ENCODE measurements at places on chromosomes 13 and 19.
A peak's percentile ranks its signal among the peaks of the same experiment; 100 is the strongest.

DNA sequence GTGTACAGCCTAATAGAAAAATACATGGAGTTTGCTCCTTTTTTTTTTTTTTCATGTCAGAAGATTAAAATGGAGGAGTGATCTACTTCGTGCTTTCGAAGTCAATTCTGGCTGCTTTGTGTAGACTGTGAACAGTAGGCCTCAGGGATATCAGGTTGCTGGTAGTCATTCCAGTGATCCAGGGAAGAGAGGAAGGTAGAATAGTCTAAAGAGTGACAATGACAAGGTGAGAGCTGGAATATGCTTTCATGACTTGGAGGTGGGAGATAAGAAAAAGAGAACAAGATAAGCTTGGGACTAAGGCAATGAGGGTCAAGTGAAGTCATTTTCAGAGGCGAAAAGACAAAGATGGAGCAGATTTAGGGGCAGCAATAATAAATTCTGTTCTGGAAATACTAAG is 111.3 kb upstream of the MIR17HG start:
- no peak for DNase-seq

- peak; percentile 67 for DNase-seq
Measured at GRCh38 chr13:111508902-111509509, 188.6 kb downstream of the TEX29 start.

GRCh38 chr19:39670998-39671397 is 15.3 kb downstream of the LGALS16 start:
- DNase-seq: no peak

GRCh38 chr13:75302071-75302698 is 179.8 kb downstream of the TBC1D4 start:
- no peak for DNase-seq

GRCh38 chr19:15109768-15110417 is 2.7 kb downstream of the SYDE1 start:
- DNase-seq: no peak

DNA sequence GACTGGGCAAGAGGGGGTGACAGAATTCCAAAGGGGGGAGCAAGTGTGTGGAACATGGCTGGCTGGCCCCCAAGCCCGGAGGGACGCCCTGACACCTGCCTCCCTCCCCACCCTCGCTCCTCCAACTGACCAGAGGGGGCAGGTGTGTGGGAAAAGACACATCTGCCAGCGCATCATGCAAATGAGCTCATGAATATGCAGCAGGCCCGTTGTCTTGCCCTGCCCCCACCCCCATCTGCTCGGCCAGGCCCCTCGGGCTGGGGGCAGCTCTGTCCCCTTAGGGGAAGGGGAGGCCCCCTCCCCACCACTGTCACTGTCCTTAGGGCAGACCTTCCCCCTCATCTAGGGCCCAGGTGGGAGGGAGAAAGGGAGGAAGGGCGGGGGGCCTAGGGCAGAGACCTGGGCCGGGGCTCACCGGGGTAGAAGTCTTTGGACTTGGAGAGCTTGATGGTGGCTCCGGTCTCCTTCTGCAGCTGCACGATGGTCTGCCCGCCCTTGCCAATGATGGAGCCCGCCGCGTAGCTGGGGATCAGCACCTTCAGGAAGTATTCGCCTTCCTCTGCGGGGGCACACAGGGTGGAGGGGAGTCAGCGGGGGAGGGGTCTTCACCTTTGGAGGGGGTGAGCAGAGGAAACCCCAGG is 12.9 kb downstream of the NOVA2 start:
- DNase-seq: no peak

GRCh38 chr19:47230054-47230920 is 712 bp downstream of the BBC3 start:
- DNase-seq: no peak

- peak; percentile 3 for DNase-seq
Measured at GRCh38 chr13:39186205-39186875, 148.1 kb downstream of the NHLRC3 start.

- no peak for DNase-seq
Measured at GRCh38 chr19:45814851-45815480, at the start of gene RSPH6A. RSPH6A (minus strand) TSS chr19:45815308; CDS start chr19:45815176, 132 bp downstream.

- no peak for DNase-seq
Measured at GRCh38 chr19:6039566-6040225, 61.8 kb upstream of the RANBP3 start.

DNA sequence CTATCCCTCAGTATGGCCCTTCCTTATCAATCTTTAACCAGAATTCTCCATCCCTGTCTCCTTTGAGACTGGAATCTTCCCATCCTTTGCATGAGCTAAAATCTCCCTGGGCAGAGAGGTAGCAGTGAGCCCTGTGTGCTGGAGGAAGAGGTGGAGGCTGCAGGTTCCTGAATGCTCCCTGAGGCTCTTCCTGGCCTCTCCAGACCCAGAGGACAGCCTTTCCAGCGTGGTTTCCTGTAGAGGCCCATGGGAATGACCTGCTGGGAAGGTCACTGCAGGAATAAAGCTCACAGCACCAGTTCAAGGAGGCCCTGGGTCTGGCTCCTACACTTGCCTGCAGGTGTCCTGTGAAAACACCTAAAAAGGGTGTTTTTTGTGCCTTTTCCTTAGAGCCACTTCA is 4.6 kb downstream of the OR10H2 start:
- DNase-seq: no peak

All from DMS79 treated with DMSO at 0.1 percent for 48 hours (cell line).